ENCODE measurements at places on chromosomes 2 and 18.
A peak's percentile ranks its signal among the peaks of the same experiment; 100 is the strongest.

DNA sequence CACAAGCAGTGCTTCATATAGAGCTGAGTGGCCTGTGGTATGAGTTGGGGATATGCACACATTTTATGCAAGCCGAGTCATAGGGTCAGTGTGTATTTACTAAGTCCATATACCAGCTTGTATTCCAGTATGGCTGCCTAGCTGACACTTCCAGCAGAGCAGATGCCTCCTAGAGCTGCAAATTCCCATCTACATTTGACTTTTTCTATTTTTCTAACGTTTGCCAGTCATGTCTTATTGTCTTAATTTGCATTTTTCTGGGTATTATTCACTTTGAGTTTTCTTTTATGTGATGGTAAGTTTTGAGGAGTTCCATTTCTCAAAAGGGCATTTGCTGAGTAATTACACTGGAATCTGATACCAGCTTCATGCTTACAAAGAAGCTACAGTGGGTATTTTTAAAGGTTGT, 334.5 kb upstream of the CDH2 start:
- no peak for DNase-seq

GRCh38 chr2:75241696-75242095, 42.4 kb upstream of the TACR1 start:
- no peak for DNase-seq

DNA sequence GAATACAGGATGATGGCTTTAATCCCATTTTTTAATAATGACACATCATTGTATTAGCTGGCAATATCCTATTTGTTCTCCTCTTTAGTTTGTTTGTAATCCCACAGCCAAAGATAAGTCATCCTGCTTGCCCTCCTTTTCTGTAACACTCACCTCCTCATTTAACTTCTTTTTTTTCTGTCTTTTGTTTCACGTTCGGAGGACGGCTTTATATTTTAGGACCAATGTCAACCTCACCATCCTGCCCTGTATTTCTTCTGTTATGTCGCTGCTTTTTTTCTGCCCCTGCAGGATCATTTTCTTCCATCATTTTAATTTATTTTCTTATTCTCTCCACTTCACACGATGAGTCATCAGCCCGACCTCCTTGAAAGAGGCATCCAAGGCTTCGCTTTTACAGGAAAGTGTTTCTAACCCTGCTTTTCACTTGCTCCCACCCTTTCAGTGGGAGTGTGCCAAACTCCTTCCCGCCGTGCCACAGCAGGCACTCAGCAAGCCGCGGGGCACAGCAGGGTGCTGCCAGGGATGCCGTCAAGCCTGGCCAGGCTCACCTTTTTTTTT, 11.4 kb downstream of the RAB31 start:
- no peak for DNase-seq

DNA sequence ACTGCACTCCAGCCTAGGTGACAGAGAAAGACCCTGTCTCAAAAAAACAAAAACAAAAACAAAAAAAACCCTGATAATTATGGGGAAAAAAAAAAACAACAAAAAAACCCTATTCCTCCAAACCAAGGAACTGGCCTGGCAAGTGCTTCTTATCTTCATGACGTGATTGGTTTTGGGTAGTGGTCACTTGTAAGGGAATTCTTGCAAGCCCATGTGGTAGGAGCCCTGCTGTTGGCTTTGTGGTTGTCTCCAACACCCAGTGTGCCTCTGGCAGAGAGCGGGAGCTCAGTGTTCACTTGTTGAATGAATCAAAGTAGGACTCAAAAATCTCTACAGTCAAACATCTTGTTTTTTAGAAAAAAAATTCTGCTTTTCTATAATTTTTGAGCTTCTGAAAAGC, 6.0 kb downstream of the GALM start:
- DNase-seq, result no peak

- no peak for DNase-seq
Observed at GRCh38 chr2:443741-444140, 155.8 kb upstream of the ALKAL2 start.

GRCh38 chr2:201882353-201883090, 76.2 kb downstream of the CDK15 start:
- no peak for DNase-seq

GRCh38 chr2:70124983-70125480, 37.8 kb downstream of the PCBP1 start:
- DNase-seq, result peak; percentile 57

All from dermis microvascular lymphatic vessel endothelial cell (primary cell).